ENCODE measurements at places on chromosomes 1 and 21. TPM values are rescaled to one million over a fixed set of nuclear protein-coding genes. Genes with fewer than 3 reads are reported as not detected.

- DNase-seq = no peak
These were observed 103.6 kb downstream of the RHOU start for GRCh38 chr1:228838717-228839500.

DNA sequence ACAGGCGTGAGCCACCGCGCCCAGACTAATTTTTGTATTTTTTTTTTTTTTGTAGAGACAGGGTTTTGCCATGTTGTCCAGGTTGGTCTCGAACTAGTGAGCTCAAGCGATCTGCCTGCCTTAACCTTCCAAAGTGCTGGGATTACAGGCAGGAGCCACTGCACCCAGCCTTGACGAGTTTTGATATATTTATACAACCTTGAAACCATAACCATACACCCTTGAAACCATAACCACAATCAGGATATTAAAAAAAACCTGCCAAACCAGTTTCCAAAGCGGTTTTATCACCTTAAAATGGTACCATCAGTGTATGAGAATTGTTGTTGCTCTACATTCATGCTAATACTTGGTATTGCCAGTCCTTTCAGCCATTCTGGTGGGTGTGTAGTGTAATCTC, 3.7 kb upstream of the PHACTR4 start:
- DNase-seq = no peak

Gene UTS2
- not detected for total RNA-seq

- DNase-seq = no peak
These were observed 45.2 kb downstream of the HLX start for GRCh38 chr1:220924331-220924970.

DNA sequence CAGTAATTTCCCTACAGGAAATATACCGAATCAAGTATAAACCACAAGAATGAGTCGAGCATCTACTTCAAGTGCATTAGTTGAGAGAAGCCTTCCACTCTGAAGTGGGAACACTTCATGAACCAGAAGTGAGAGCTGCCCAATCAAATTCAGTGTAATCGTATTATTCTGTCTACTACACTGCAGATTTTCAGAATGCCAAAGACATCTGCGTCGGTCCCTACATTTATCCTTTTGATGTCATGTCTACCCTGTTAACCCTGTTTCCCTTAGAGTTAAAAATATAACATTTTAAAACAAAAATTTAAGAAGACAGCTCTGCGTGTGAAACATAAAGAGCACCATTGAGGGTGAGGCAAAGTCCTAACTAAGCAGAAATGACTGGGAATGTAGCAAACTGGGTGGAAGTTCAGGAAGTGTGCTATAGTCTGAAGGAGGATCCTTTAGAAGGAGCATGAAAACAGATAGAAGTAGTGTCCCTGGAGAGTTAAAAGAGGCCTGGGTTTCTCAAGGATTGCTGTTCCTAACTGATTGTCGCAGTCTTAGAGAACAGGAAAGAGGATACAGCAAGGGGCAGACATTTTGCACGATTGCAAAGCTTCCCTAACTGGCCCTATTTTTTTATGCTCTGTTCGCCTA, 291.2 kb downstream of the PTPRC start:
- DNase-seq = peak; percentile 79

- peak; percentile 65 for DNase-seq
These were observed at the start of gene TTC34 for GRCh38 chr1:2801535-2802291. Gene TTC34 (minus strand): TSS chr1:2801693. CDS start chr1:2800827, 866 bp downstream.

DNA sequence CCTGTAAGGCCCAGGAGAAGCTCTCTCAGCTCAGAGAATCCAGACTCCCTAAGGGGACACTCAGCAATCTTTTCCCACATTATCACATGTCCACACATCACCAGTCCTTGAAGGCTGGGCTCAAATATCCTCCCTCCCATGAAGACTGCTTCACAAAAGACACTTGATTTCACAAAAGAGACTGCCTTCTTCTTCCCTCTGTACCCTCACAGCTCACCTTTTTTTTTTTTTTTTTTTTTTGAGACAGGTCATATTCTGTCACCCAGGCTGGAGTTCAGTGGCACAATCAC, 1.5 kb downstream of the CD58 start:
- DNase-seq = peak; percentile 25

Gene CYP4Z1
- not detected for total RNA-seq

- peak; percentile 47 for DNase-seq
These were observed 26.9 kb downstream of the OR6Y1 start for GRCh38 chr1:158527190-158527815.

- no peak for DNase-seq
These were observed 11.3 kb upstream of the SLC6A17 start for GRCh38 chr1:110138956-110139355.

Data from SK-MEL-5 (cell line).